Activated T-cell treated with anti-CD3 and anti-CD28 coated beads for 24 hours (primary cell): ENCODE measurements at places on chromosomes 13 and 19.

GRCh38 chr19:35462476-35462953 lies 14.5 kb downstream of the FFAR2 start:
- peak; percentile 12 for DNase-seq

DNA sequence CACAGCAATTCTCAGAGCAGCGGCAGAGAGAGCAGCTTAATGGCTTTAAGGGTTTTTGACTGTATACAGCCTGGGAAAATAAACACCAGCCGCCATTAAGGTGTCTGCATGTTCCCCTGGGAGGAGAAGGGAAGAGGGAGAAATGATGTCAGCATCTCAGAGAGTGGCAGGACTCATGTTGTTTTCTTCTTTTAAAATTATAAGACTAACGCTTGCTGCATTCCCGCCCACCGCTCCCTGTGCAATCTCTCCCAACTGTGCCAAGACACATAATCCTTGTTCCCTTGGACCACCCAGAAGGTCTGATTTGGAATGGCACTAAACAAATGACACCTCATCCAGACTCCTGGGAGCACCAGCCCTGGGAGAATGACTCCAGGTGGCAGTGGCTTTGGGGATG lies 27.7 kb upstream of the FAM216B start:
- DNase-seq = no peak

- no peak for DNase-seq
Measured at GRCh38 chr13:46858776-46859175, 38.1 kb downstream of the HTR2A start.

GRCh38 chr19:10317857-10318462 lies 2.1 kb upstream of the FDX2 start:
- no peak for DNase-seq

GRCh38 chr19:33302974-33303790 lies 848 bp upstream of the CEBPA start:
- DNase-seq = no peak

DNA sequence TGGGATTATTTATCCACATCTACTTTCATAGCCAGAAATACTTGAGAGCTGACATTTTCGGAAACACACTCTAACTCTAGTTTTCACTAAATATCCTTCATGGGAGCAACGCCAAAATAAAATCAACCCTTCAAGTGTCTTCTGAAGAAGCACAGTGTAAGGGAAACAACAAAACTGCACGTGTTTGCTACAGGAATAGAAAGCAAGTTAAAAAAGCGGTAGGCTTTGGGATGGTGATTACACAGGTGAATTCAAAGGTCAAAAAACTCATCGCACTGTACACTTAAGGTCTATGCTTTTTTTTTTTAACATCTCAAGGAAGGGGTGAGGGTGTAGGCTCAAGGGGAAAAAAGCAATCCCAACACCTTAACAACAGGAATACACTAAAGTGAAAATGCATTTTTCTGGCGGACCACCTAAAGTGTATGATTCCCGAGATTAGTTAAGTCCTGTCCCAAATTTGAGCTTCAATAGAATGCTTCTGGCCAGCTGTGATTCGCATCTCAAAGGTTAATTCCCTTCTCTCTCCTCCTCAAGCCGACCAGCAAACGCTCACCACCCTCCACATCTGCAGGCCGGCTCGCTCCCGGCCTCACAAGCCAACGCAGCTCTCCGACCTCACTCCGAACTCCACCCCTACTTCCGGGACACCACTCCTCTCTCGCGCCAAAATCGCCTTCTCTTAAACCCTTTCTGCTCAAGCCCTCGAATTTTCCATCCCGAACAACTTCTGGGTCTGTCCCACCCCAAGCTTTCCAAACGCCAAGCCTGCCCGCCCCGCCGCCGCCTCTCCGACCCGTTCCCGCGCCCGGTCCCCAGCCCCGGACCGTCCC lies 1.1 kb downstream of the ARGLU1 start:
- DNase-seq = peak; percentile 20

DNA sequence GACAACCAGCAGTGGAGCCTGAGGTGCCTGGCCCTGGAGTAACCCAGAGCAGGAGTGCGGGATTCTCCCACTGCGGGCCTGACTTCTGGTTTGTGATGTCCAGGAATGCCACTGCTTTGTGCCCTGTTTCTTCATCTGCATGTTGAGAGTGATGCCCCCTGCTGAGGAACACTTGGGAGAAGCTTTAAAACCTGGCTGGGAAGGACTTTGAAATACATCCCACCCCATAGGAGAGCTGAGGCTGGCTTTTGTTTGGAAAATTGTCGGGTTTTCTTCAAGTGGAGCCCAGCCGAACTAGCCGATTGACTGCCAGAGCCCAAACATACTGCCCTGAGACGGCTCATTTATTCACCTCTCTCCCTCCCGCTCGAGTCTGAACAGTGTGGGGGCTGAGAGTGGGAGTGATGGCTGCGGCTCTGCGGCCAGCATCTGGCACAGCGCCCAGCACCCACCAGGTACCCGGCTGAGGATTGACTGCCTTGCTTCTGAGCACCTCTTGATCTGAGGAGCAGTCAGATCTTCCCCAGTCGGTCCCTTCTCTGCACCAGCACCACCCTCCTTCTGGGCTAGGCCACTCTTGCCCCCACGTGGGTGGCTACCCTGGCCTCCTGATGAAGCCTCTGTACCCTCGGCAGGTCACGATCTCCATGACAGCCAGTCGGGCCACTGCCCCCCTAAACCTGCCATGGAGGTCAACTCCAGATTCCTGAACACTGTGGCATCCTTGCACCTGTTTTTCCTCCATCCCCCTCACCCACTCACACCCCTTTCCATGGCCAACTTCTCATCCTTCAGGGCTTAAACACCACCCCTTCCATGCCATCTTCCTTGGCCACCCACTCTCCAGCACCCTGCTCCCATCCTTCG lies 148.9 kb downstream of the SIPA1L3 start:
- DNase-seq = no peak

DNA sequence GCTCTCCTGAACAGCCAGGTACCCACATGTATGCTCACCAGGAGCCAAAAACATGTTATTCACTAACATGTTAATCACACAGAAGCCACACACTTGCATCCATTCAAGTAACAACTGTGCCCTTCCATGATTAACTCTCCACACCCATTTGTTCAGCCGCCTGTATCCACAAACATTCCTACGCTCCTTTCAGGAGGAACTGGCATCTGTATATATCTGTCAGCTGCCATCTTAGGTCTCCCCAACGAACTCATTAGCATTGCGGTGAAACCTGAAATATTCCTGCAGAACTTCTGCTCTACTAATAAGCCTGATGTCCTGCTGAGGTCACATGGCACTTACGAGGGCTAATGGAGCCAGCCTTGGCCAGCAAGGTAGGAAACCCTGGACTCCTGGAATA lies 33.0 kb downstream of the OLFM2 start:
- no peak for DNase-seq

GRCh38 chr13:79625517-79625916 lies 144.6 kb downstream of the NDFIP2 start:
- DNase-seq = no peak

GRCh38 chr13:79508224-79508961 lies 27.4 kb downstream of the NDFIP2 start:
- no peak for DNase-seq

DNA sequence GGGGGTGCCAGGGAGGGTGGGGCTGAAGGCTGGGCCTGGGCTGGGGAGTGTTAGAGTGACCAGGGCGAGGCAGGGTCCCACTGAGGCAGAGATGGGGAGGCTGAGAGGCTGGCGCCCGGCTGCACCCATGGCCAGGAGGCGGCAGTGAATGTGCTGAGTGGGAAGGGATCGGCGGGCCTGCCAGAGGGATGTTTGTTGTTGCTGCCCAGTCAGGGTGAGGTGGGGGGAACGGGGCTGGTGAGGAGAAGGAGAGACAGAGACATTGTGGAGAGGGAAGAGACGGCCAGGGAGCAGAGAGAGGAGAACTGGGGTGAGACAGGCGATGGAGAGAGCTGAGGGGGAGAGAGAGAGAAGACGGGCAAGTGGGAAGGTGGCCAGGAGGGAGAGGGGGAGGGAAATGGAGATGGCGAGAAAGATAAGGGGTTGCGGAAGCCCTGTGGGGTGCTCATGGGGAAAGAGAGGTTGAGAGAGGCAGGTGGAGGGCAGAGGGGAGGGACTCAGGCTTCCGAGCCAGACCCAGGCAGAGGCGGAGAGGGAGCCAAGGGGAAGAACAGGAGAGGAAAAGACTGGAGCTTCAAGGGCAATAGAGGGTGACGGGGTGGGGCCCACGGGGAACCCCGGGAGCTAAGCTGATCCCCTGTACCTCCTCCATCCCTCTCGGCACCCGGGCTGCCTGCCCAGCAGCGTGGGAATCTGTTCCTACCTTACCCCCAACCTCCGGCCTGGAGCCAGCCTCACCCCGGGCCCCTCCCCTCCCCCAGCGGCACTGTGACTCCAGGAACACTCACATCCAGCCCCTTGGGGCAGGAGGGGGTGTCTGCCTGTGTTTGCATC lies 690 bp upstream of the B3GNT8 start:
- no peak for DNase-seq

DNA sequence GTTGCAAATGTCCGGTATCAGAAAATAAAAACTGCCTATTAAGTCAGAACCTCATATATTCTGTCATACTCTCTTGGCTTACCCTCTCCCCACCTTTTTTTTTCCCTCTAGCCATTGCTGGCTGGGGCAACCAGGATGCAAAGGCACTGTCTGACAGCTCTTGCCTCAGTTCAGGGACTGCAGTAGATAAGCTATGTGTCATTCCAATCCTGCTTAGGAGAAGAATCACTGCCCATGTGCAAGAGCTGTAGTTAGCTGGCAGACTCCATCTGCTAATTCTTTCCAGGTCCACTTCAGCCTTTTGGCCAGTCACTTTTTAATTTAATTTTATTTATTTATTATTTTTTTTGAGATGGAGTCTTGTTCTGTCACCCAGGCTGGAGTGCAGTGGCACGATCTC lies 895.6 kb upstream of the SLC10A2 start:
- no peak for DNase-seq

DNA sequence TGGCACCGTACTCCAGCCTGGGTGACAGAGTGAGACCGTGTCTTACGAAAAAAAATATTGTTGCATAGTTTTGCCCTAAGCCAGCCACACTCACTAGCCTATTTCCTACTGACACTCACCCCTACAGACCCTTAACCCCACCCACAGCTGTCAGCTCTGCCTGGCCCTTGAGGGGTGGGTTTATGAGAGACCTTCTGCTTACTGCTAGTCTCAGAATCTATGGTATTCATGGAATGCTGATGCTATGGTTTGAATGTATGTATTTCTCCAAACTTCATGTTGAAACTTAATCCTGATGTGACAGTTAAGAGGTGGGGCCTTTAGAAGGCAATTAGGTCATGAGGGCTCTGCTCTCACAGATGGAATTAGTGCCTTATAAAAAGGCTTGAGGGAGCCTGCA lies 79.2 kb upstream of the LRCH1 start:
- DNase-seq = no peak

- DNase-seq = no peak
Measured at GRCh38 chr19:18205200-18205892, 1.5 kb upstream of the RAB3A start.

GRCh38 chr13:108408672-108409071 lies 139.2 kb downstream of the TNFSF13B start:
- DNase-seq = no peak

- DNase-seq = peak; percentile 4
Measured at GRCh38 chr13:48531416-48532255, 1.2 kb downstream of the RCBTB2 start.

DNA sequence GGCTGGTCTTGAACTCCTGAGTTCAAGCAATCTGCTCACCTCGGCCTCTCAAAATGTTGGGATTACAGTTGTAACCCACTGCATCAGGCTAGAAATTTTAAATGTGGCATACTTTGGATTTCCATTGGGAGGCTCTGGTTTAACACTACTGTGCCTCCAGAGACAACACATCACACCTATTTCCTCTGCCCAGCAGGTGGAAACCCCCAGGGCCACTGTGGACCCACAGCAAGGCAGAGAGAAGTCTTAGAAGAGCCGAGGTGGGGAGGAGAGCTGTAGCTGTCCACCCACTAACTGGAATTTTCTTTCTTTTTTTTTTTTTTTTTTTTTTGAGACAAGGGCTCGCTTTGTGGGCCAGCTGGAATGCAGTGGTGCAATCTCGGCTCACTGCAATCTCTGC lies 39.4 kb downstream of the IER2 start:
- DNase-seq = no peak

GRCh38 chr19:54577334-54577733 lies 3.7 kb downstream of the LILRA2 start:
- DNase-seq = no peak
